ENCODE measurements at places on chromosomes 2 and 18.

- no peak for ATAC-seq
Measured at GRCh38 chr2:241835611-241836010, 23.1 kb downstream of the PDCD1 start.

DNA sequence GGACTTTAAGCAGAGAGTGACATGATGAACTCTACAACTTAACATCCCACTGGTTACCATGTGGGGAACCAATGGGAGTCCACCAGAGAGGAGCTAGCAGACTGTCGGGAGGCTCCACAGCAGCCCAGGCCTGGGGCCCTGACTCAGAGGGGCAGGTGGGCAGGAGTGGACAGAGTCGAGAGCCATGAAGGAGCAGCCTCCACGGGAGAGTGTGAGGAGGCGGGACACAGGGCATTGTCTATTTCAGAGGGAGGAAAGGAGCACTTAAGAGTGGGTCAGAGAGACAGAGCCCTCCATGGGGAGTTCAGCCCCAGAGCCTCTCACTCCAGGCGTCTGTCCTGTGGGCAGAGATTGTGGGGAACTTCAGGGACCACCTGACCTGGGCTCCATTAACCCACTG is 118.7 kb downstream of the CYP26B1 start:
- no peak for ATAC-seq

GRCh38 chr2:29119211-29119610 is 4.0 kb downstream of the CLIP4 start:
- ATAC-seq: no peak

DNA sequence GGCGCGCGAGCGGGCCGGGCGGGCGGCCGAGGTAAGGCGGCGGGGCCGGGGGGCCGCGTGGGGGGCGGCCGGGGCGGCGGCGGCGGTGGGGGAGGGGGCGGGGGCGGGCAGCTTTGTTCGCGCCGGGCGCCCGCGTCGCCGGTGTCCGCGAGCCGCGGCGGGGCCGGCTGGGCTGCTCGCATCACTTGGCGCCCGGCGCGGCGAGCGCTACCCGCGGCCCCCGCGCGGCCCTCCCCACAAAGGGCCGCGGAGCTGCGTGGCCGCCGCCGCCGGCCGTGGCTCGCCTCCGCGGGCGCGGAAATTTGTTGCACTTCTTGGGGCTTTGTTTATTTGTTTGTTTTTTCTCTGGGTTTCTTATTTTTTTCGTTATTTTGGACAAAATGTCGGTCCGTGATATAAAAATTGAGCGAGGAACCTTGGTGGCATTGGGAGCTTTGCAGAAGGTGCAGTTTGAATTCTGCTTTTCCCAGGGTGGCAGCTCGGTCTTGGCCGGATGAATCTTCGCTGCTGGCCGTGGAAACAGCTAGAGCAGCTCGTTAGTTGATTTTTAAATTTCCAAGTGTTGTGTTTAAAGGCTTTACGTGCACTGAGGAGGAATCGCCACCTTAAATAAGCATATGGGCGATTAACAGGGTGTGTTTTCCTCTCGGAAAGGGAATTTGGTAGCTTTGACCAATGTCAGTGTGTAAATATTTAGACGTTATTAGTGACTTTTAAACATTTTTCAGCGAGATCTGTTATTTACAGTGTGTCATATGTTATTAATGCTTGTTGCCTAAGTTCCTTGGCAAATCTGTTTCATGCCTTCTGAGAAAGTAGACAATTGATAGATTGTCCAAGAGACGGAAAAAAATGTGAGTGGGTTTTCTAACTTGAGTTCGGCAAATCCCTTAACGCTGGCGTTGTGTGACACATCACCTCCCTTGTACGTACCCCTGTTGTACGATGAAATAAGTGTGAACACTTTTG is 822 bp downstream of the UBE2E3 start:
- ATAC-seq: peak; percentile 43

DNA sequence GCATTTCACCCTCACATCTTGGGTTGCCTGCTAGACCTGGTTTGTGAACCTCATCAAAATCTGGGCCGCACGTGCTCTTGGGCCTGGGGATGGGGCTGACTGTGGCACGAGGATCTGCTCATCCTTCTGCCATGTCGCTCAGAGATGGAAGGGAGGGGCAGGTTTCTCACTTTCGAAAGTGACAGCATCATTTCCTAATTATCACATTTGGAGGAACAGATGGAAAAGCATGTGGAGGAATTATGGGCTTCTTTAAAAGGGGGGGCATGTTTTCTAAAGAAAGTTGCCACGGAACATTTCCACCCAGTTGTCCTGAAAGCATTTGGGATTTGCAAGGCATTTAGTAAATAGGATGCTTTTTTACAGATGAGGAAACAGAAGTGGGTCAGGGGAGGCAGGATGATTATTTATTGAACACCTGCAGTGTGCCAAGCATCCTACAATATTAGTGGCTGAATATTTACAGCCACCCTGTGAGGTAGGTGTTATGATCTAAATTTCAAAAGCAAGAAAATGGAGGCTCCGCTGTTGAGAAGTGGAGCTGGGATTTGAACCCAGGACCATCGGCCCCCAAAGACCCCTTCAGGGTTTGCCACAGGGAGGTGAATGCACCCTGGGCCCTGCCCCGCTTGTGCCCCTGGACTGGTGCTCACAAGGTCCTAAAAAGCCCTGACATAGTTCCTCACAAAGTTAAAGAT is 104.2 kb upstream of the MYCN start:
- no peak for ATAC-seq

DNA sequence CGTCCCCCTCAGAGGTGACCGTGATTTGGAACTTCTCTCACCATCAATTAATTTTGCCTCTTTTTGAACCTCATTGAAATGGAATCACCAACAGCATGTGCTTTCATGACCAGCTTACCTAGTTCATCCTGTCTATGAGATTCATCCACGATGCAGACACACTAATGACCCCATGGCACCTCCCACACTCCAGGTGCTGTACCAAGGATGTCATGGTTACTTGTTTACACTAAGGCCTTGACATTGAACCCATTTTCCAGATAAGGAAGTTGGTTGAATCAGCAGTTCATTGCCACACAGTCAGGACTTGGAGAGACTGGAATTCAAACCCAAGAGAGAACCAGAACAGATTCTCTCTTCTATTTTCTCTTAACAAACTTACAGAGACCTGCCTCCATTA is 139.0 kb downstream of the ZFP36L2 start:
- no peak for ATAC-seq

DNA sequence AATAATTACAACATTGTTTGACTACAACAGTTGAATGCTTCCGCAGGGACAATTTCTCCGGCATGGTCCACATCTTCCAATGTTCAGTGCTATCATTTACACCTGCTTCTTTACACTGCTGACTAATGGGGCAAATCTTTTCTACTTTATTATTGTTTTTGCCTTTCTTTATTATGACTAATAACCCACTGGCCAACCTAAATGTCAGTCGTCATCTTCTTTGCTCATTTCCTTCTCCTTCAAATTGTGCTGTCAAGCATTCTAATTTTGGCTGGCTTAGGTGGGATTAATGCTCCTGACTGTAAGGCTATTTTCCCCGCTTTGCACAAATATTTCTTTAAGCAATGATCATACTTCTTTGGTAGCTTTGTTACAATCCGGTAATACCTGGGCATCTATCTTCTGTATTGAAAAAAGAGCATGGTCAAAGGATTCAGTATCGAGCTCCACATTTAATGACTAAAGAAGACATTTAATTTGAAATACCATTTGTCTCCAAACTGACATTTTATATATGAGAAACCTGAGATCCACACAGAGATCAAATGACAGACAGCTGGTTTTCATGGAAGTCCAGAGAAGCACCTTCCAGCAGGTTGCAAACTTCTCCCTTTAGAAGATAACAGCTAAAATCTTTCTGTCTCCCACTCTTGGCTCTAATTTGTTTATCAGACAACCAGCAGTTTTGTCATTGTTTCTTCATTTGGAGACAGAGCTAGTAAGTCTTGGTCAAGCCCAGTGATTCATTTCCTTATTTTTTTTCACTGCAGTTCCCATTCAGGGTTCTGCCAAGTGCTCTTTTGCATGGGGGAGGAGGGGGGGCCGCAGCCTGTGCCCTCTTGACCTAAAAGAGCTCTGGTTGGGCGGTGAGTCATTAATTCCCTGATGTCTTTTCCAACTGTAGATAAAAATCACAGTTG is 132.9 kb downstream of the SOCS6 start:
- ATAC-seq: peak; percentile 44

- no peak for ATAC-seq
Measured at GRCh38 chr2:45974762-45975408, 322.3 kb upstream of the EPAS1 start.

GRCh38 chr2:231068525-231069222 is 12.0 kb downstream of the PSMD1 start:
- ATAC-seq: no peak

GRCh38 chr18:78406743-78407465 is 572.7 kb upstream of the SALL3 start:
- ATAC-seq: no peak

DNA sequence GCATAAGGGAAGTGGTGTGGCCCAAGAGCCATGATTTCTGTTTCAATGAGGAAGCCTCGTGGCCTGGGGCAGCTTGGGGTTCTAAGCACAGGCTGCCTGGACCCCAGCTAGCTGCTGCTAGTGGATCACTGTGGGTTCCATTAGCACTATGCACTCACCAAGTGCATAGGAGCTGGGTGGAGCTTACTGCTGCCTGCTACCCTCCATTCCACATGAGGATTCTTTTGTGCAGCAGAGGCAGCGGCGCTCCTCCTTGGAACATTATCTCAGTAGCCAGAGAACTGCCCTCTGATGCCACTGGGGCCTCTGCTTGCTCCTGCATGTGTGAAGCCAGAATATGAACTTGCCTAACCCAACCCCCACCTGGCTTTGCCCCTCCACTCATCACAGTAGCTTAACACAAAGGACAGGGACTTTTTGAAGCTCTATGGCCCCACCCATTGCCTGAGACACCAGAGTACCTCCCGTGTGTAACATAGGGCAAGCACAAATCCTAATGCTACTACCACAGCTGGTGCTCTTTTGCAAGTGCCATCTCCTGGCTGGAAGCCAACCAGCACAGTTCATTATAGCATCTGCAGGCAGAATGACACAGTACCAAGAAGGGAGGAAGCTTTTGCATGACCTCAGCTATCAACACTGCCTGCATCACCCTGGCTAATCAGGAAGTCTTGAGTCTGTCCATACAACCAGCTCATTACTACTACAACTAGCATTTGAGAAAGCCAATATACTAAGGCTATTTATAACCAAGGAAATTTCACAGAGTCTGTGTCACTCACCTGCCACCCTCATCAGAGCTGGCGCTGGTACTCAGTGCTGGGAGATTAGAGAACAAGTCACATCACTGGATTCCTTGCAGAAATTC is 297.0 kb upstream of the GULP1 start:
- ATAC-seq: peak; percentile 63

DNA sequence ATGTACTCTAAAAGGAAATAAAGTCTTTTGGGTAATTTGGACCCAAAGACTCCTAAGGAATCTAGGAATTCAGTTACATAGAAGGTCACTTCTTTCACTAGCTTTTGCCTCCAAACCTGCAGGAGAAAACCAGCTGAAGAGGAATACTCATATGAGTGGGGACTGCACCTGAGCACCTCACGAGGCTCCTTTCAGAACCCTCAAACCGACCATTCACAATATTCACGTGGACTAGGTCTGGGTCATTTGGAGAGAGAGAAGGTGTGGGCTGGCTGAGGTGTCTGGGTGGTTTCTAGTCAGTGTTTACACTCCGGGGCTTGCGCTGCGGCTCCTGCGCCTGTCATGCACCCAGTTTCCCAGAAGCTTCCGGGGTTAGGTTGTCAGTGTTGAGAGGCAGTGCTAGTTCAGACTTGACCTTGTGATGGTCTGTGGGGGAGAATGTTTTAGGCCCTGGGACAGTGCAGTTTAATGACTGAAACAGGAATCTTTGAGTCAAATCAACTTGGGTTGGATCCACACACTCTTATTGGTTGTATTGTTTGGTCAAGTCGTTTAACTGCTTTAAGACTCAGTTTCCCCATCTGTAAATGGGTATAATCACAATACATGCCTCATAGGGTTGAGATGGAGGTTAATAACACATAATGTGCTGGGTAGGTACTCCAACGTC is 78.4 kb downstream of the LIMS1 start:
- ATAC-seq: no peak

DNA sequence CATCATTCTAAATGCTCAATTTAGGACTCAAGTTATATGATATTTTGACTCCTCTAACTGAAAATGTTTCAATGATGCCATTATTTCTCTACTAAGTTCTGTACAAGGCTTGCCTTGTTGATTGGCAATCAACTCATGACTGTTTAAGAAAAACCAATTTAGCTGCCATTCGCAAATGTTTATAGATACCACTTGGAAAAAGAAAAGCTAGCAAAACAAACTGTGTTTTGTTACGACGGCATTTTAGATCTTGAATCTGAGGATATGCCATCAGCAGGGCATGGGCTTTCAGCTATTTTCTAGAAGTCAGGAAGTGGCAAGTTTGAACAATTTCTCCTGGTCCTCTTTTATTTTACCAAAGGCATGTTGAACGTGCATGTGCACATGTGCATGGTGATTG is 65.3 kb downstream of the MREG start:
- ATAC-seq: no peak

DNA sequence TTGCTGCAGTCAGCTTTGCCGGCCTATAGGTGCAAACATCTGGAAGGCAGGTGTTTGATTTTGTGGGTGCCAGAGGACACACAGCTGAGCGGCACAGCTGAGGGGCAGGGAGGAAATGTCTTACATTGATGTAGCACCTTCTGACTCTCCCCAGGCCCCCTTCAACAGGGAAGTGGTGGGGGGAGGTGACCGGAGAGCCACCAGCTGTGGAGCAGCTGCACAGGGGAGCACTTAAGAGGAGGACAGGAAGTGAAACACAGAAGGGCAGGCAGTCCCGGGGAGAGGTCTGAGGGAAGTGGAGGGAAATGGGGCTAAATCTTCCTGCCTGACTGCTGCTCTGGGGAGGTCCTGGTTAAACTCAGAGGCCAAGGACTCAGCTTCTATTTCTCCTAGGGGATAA is 409.1 kb downstream of the TNS1 start:
- no peak for ATAC-seq

DNA sequence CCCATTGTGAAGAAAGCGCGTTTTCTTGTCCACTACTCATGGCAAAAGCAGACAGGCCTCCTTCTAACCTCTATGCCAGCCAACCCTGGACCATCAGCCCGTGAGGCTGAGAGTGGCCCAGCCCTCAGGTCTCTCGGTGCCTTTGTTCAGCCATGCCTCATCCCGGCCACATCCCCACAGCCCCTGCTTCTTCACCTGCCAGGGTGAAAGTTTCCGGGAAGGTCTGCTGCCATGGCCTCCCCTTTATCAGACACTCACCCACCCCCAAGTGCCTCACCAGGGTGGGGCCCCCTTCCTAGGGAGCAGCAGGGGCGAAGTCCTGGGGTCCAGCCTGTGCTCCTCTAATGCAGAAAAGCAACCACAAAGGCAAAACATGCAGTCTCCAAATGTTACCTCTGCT is 478.4 kb upstream of the SALL3 start:
- ATAC-seq: no peak

DNA sequence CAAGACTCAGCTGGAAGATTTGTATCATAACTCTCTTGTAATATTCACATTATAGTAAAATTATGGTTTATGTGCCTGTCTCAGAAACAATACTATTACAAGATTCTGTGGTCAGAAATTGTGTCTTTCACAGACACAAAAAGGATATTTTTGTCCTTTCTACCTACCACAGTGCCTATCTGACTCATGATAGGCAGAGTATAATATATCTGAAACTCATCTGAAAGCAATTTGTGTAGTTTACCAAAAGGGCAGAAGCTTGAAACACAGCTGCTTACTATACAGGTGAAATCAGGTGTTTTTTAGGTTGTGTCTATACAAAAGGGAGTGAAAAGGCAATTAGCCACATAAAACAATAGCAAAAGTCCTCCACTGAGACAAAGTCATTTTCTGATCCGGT is 10.9 kb downstream of the TMEM200C start:
- no peak for ATAC-seq

GRCh38 chr2:58800881-58801280 is 559.8 kb upstream of the FANCL start:
- ATAC-seq: no peak

- peak; percentile 37 for ATAC-seq
Measured at GRCh38 chr2:86622519-86623042, 1.1 kb downstream of the RNF103 start.
